ENCODE measurements at places on chromosomes 11 and 22.

- DNase-seq: no peak
Measured at GRCh38 chr11:11899401-11899800, 57.6 kb downstream of the USP47 start.

GRCh38 chr22:41661713-41662112, 27.0 kb downstream of the SNU13 start:
- no peak for DNase-seq

GRCh38 chr11:63534895-63535461, 1.6 kb upstream of the PLAAT4 start:
- no peak for DNase-seq

DNA sequence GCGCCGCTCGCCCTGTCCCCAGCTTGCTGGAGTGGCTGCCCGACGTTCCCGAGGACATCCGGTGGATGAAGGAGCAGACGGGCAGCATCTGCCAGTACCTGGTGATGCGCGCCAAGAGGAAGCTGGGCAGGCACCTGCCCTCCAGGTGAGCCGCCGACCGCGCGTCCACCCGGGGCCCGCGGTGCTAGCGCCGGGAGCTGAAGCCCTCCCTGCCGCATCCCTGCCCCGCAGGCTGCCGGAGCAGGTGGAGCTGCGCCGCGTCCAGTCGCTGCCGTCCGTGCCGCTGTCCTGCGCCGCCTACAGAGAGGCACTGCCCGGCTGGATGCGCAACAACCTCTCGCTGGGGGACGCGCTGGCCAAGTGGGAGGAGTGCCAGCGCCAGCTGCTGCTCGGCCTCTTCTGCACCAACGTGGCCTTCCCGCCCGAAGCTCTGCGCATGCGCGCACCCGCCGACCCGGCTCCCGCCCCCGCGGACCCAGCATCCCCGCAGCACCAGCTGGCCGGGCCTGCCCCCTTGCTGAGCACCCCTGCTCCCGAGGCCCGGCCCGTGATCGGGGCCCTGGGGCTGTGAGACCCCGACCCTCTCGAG, 3.3 kb upstream of the CRACR2B start:
- DNase-seq: no peak

DNA sequence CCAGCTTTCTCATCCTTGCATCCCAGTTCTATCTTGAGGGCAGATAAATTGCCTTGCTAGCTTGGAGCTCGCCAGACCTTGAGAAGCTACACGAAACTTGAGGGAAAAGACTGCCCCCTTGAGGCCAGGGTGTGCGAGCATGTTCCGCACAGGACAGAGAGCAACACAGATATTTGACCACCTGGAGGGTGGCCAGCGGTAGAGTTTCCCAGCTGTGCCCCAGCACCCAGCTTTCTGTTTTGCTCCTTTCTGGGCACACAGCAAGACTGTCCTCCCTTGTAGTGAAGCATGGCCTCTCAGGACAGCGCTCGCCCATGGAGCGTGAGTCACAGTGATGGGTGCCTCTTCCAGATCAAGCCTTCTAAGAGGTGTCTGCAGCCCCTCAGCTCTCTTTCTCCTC, 23.5 kb downstream of the SPATA19 start:
- DNase-seq: no peak

DNA sequence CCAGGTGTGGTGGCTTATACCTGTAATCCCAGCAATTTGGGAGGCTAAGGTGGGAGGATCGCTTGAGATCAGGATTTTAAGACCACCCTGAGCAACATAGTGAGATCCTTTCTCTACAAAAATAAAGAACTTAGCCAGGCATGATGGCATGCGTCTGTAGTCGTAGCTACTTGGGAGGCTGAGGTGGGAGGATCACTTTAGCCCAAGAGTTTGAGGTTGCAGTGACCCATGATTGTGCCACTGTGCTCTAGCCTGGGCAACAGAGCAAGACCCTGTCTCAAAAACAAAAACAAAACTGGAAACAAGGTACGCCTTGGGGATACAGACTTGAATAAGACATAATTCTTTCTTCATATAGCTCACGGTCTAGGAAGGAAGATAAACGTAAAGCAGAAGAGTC, 63.1 kb upstream of the GRAMD1B start:
- no peak for DNase-seq

DNA sequence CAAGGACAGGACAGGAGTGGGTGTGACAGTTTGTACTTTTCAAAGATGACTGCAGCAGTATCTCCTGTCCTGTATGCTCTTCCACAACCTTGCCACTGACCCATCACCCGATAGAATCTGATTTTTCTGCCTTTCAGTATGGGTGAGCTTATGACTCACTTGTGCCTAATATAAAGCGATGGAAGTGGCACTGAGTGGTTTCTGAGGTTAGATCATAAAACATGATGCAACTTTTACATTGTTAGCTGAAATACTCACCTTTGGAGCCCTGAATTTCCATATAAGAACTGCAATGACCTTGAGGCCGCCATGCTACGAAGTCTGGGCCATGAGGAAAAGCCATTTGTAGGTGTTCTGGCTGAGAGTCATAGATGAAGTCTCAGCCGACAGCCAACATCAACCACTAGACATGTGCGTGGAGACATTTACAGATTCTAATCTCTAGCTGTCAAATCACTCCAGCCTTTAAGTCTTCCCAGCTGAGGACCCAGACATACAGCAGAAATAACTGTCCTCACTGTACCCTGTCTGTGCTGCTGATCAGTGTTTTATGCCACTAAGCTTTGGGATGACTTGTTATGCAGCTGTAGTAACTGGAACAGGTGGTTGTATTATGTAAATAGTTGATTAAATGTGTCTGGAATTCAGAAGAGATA, 105.9 kb upstream of the ARHGAP20 start:
- DNase-seq: no peak

DNA sequence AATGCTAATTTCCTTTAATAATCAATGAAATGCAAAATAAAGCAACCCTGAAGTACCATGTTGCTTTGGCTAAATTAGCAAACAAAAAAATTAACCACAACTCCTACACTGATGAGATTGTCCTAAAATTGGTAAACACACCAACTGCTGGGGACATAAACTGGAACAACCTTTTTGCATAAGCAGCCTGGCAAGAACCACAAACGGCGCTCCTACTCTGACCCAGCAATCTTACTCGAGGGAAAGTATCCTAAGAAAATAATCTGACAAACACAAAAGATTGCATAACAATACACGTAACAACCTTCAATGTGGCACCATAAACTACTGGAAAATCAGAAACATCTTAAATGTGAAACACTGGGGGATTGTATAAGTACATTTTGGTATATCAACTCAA, 189.8 kb upstream of the PITPNB start:
- no peak for DNase-seq

- no peak for DNase-seq
Measured at GRCh38 chr11:101446726-101447125, 137.1 kb downstream of the TRPC6 start.

- DNase-seq: no peak
Measured at GRCh38 chr22:42732081-42732480, 11.4 kb upstream of the A4GALT start.

DNA sequence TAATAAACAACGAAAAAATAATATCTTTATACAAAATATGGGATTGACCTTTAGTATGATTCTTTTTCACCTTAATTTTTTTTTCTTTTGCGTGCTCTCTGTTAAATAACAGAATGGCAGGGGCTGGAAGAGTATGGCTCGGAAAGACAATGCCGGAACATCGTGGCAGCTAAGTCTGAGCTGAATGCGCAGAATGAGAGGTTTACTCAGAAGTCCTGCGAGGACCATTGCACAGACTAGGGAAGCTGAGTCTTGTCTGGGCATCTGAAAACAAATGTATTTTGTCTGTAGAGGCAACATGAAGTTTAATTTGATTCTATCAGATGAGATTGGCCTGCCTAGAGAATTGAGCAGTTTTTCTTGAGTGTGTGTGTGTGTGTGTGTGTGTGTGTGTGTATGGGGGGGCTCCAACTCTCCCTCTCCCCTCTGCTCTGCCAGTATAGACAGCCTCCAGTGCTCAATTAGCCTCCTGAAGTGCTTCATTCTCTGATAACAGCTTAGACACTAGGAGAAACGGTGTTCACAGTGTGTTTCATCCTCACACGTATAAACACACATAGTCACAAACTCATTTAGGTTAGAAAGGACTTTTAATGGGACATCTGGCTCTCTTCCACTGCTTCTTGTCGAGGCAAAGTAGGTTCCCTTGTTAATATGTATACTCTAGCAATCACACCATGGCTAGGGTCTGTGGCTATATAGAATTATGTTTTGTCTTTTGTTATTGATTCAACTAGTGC, 244.3 kb upstream of the SORL1-AS1 start:
- DNase-seq: no peak

GRCh38 chr11:92607969-92608722, 361.3 kb upstream of the MTNR1B start:
- no peak for DNase-seq

DNA sequence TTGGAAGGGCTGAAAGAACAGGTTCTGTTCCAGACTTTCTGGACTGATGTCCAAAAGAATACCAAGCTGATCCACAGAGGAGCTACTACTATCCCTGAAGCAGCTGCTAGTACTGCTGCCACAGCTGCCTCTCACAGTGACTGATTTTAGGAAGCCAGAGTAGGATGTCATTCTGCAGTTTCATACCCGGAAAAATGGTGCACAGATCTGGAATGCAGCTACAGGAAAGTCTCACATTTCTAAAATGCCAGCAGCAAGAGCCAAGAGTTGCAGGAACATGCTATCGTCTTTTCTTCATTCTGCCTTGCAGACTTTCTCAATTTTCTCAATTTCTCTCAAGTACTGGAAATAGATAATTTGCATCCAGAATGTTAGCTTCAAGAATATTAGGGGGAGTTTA, 19.4 kb upstream of the CCDC179 start:
- DNase-seq: no peak

GRCh38 chr22:46533070-46533833, 4.2 kb downstream of the CELSR1 start:
- DNase-seq: no peak

- DNase-seq: no peak
Measured at GRCh38 chr11:110455718-110456117, 26.0 kb downstream of the FDX1 start.

DNA sequence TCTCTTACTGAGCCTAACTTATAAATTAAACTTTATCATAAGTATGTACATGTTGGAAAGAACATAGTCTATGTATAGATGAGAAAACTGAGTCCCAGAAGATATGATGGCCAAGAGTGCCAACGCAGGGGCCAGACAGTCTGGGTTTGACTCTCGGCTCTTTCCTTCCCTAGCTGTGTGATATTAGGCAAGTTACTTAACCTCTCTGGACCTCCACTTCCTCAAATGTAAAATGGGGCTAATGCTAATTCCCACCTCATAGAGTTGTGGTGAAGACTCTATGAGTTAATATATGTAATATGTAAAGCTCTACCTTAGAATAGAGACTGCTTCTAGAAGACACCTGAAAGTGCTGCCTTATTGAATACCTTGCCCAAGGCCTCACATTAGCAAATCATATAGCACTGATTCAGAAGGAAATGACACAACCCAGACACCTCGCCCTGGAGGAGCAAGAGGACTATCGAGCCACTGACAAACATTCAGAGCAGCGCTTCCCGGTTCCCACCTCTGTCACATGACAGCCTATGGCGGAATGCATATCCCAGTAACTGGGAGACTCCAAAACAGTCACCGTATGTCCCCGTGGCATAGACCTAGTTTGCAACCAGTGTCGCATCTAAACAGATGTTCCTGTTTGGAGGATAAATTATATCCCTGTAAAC, 11.3 kb upstream of the CCDC86 start:
- DNase-seq: no peak

All from stimulated activated CD8-positive, alpha-beta memory T cell treated with anti-CD3 and anti-CD28 coated beads, Interleukin-7, amount 100 ng/mL, for 24 hours (primary cell).